NCI-H82 (cell line): ENCODE measurements at places on chromosomes 4 and X.
A peak's percentile ranks its signal among the peaks of the same experiment; 100 is the strongest.

DNA sequence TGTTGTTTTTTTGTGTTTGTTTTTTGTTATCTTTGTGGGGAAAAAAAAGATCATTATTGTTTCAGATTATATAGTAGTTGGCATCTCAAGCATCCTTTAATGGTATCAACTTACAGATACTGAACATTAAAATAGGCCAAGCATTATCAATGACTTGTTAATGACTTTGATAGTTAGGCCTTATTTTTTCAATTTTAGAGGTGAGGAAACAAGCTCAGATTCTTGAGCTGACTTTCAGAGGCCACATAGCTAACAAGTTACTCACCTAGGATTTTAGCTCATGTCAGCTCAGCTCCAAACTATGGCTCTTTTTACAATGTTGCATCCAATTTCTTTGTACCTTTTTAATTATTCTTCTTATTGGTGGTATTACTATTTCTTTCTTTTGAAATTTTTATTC lies 471 bp upstream of the PLAC8 start:
- DNase-seq, result no peak

DNA sequence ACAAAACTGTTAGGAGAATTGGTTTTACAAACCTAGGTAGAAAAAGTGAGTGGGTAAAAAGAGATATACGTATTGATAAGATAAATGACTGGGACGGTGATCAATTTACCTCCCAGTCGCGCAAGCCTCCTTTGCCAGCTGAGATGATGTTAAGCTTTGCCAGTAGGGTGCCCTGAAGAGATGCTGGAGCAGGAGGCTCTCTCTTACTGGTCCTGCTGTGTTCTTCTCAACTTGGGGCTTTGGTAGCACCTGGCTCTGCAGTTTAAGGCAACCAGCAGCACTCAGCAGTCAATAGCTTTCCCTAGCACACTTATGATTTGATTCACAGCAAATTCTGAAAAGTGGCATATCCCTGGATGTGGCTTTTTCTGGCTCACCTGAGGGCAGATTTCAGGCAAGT lies 1461.7 kb downstream of the ADGRL3 start:
- no peak for DNase-seq

GRCh38 chrX:128619490-128619889 lies 567.3 kb upstream of the ACTRT1 start:
- DNase-seq, result no peak

GRCh38 chr4:76947369-76947768 lies 2.2 kb upstream of the SEPTIN11 start:
- DNase-seq, result no peak

DNA sequence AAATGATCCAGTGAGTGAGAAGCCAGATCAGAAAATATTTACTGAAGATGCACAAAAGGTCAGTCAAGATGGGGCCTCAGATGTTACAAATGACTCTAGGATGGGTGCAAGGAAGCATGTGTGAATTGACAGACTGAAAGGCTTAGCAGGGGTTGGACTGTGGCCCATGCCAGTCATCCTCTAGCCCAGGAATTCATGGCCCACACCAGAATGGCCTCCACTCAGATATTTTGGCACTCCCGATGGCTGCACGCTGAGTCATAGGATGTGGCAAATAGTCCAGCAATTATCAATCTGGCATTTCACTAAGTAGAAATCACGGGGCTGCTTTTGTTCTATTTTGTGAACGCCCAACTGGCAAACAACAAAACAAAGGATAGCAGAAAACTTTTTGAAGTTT lies 406.5 kb downstream of the IQCM start:
- DNase-seq, result no peak

DNA sequence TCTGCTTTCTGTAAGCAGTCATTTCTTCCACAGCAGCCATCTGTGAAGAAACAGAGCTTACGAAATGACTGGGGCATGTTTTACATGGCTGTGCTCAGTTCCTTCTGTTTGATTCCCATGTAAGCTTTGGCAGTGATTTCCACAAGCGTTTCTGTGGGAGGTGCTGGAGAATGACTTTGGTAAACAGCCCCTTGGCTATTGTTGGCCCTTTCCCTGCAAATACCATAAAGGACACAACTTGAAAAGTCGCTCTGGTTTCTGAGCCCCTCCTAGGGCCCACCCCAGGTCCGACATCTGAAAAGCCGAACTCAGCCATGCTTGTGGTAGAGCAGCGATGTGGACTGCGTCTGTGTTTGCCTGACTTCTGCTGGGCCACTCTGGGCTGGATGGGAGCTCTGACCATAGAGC lies 3.7 kb downstream of the LIMCH1 start:
- DNase-seq, result no peak

DNA sequence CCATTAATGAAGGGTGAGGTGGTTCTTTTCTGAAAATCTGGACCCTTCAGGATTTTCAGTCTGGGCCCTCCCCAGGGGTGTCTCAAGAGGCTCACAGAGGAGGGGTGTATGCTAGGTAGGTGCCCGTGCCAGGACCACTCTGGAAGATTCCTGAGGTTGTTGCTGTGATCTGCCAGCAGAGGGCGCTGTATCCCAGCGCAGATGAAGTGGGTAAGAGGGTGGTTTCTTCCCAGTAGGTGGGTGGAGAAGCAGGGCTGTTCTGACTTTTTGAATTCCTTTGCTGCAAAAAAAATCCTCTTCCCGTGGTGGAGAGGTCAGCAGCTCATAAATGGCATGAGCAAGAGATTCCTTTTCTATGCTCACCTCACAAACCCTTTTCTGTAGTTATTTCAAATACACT lies 51.1 kb downstream of the SCML1 start:
- DNase-seq, result peak; percentile 59

DNA sequence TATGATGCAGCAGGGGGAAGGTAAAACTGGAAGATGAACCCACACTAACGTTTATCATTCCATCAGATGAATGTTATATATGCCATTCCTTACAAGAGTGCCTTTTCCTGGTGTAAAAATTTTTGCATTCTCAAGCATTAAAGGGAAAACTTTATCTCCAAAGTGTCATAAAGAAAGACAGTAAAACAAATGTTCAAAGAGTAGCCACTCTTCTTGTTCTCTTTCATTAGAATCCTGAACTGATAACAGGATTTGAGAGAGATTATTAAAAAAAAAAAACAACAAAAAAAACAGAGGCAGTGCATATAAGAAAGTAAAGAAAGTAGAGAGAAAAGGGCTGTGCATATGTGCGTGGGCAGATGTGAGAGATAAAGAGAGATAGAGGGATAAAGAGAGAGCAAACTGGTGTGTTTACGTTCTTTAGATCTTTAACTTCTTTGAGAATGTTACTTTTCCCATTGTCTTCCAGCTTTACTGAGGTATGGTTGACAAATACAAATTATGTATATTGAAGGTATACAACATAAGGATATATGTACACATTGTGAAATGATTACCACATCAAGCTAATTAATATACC lies 275.4 kb downstream of the HS3ST1 start:
- DNase-seq, result no peak

DNA sequence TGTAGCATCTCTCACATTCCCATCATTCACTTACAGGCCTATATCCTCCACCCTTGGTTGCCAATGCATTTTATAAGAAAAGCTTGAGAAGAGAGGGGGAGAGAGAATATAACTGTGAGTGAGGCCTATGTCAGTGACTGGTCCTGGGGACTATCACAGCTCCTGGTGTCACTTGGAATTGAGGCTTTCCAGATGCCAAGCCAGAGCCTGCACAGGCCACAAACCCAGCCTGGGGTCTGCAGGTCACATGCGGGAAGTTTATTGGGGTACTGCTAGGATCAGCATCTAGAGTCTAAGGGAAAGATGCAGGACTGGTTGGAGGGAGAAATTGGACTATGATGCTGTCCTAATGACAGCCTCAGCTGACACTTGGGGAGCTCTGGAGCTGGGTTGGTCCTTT lies 47.6 kb downstream of the RTL5 start:
- DNase-seq, result no peak

DNA sequence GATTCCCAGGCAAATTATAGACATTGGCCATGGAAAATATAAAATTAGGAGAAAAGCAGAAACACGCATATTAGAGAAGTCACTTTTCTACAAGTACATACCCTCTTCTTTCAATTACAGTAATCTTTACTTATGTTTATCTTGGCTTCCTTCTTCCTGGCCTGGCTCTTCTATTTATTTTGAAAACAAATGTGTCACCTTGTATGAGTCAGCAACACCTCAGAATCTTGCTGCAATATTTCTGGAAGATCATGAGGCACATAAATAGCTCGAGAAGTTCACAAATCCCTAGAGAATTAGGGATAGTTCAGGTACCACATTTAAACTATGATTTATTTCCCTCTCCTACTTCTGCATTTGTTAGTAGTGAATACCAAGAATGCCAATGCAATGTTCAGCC lies 124.6 kb downstream of the ANOS1 start:
- DNase-seq, result no peak

- DNase-seq, result no peak
These were observed 50.8 kb upstream of the MBNL3 start for GRCh38 chrX:132539611-132540010.

DNA sequence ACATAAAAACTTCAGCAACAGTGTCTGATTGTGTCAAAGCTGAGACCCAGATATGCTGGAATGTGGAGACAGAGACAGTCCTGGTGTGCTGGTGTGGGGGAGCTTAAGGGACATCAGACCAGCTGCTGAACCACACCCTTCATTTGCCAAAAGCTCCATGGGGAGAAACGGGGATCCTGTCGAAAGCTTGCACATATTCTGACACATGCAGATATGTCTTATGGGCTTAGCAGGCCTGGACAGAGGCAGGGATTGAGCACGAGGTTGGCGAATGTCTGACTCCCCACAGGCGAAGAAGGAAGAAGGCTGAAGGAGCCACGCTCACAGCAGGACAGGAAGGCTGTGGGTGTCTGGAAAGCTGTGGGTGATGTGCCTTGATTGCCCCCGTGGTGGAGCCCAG lies 72.1 kb upstream of the ACSL1 start:
- DNase-seq, result no peak

DNA sequence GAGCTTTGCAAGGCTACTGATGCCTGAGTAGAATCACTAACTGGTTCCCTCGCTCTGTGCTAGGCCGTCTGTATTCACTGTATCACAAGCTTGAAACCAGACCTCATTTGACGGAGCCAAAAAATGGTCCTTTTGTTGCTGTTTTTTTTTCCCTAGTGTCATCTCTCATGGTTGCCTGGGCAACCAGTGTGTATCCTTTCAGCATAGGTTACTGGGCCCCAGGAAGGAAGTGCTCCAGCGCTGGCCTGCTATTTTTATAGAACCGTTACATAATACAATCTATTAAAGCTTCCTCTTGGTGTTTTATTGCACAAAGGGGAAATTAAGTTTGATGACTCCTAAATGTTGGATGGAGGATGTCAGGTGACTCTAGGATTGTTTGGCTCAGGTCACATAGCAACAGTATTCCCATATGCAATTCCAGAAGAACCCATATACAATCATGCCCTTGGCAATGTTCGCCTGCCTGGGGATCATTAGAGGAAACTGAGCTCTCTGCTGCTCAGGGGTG lies 220.4 kb downstream of the SPRY1 start:
- no peak for DNase-seq

- no peak for DNase-seq
These were observed 30.9 kb upstream of the MYOZ2 start for GRCh38 chr4:119104644-119105273.

- peak; percentile 96 for DNase-seq
These were observed 71.5 kb downstream of the SLC16A2 start for GRCh38 chrX:74492720-74493201.

DNA sequence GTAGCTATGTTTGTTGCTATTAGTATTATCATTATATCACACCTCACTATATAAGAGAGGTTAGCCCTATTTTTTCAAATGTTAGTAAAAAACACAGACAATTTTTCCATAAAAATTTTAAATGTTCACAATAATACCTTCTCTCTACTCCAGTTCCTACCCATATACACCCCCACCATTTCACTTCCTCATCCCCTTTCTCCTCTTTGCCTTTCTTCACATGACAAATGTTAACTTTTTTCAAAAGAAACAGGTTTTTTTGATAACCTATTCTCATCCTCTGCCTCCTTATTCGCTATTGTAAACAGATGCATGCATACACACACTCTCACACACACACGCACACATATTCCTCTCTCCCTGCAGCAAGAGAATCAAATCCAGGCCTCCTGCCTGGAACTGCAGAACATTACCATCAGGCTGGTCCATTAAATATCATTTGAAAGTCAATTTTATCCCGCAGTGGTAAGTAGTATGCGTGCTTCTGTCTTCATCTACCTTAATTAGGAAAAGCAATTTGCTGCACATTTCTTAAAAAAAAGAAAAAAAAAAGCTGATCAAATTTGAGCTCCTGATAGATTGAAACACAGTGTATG lies 55.5 kb downstream of the MID1IP1 start:
- DNase-seq, result no peak

DNA sequence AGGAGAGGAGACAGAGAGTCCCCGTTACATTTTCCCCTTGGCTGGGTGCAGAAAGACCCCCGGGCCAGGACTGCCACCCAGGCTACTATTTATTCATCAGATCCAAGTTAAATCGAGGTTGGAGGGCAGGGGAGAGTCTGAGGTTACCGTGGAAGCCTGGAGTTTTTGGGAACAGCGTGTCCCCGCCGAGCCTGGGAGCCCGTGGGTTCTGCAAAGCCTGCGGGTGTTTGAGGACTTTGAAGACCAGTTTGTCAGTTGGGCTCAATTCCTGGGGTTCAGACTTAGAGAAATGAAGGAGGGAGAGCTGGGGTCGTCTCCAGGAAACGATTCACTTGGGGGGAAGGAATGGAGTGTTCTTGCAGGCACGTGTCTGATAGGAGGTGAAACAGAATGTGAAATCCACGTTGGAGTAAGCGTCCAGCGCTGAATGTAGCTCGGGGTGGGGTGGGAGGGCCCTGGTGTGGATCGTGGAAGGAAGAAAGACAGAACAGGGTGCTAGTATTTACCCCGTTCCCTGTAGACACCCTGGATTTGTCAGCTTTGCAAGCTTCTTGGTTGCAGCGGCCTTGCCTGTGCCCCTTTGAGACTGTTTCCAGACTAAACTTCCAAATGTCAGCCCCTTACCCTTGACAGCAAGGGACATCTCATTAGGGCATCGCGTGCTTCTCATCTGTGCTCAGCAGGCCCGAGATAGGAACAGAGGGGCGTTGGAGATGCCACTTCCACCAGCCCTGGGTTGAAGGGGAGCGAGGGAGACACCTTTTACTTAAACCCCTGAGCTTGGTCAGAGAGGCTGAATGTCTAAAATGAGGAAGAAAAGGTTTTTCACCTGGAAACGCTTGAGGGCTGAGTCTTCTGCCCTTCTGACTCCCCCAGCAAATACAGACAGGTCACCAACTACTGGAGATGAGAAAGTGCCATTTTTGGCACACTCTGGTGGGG lies 2.7 kb downstream of the SHOX start:
- no peak for DNase-seq

GRCh38 chr4:159487284-159487747 lies 384.4 kb downstream of the RAPGEF2 start:
- DNase-seq, result peak; percentile 75

GRCh38 chr4:113049421-113050370 lies at the start of gene ANK2:
Gene ANK2, plus strand, starts transcription at chr4:113049653. Its CDS starts 76 bp downstream, at chr4:113049729.
- DNase-seq, result peak; percentile 90

DNA sequence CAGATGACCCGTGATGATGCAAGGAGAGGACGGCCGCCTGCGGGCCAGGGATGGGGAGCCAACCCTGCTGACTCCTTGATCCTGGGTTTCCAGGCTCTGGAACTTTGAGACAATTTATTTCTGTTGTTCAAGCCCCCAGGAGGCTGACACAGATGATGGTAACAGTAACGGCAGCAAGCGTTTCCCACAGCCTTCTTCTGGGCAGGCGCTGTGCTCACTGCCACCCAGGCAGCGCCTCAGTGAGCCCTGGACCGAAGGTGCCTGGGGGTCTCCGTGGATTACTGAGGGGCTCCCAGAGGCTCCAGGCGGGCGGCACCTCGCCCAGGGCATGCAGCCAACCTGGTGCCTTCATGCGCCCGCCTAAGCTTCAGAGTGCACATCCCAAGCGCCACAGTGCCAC lies 103.9 kb upstream of the AFAP1 start:
- DNase-seq, result no peak
